ENCODE measurements at places on chromosomes 7 and 10.

GRCh38 chr10:97584060-97584797 is at the start of gene HOGA1:
Gene HOGA1, plus strand, starts transcription at chr10:97584389. Its CDS starts 315 bp downstream, at chr10:97584704.
- DNase-seq = no peak

DNA sequence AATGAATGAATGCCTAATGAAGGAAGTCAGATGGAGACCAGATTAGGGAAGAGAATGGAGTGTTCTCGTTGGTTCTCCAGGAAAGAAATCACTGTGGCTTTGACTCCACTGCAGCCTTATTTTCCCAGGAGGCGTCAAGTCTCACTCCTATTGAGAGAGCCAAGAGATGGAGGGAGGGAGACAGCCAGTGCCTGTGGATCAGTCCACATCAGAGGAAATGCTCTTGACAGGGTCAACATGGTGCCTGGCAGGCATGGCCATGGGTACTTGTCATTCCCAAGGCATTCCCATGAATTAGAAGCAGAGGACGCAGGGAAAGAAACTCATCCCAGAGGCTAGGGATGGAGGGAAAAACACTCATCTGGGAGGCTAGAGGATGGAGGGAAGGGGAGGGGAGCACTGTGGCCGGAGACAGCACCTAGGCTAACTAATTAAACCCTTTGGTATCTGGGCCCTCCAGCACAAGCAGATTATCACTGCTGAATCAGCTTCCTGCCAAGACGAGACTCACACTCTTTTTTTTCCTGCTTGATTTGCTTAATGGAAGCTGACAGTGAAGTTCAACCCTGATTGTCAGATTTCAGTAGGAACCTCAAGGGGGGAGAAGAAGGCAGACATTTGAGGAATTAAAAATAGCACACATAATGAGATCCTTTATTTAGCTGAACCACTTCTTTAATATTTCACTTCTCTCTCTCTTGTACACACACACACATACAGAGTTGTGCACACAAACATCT is 1233.2 kb upstream of the AUTS2 start:
- DNase-seq = no peak

- DNase-seq = no peak
Observed at GRCh38 chr10:97204826-97205679, 19.3 kb upstream of the SLIT1 start.

DNA sequence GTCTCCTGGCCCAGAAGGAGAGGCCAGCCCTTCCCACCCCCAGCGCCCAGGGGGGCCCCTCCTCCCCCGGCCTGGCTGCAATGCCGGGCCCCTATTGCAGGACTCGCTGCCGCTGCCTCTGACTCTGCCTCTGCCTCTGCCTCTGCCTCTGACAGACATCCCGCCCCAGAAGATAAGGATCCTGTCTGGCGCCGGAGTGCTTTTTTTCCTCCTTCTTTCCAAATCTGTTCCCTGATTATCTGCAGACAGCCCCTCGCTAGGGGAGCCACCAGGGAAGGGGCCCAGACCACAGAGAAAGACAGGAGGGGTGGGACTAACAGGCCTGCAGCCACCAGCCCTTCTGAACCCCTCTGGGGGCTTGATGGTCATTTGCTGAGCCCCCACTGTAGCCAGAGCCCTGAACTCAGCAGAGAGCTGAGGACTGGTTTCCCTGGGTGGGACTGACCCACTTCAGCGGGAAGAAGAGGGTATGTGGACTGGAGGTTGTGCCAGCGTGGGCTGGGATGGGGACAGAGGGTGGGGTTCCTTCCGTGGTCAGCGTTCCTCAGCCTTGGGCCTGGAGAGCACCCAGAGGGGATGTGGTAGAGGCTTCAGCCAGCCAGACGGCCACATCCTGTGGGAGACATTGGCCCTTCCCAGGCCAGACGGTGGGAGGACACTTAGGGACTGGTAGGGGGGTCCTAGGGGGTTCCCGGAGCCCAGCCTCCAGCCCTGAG is 22.8 kb downstream of the UNC5B start:
- DNase-seq = no peak

DNA sequence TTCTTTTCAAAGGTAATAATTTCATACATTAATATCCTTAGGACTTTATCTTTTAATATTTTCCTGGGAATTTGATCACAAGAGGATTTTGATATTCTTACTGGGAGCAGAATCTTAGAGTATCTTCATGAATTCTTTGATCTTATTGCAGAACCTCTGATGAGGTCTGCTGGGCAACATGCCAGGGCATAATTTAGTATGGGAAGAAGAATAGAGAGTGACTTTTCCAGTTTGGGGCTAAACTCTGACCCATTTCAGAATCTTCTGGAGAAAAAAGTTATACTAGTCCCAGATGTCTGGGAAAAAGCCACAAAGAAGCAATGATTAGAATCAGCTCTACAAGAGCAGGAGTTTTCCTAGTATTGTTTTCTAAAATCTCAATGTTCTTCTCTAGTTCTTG is 28.0 kb upstream of the RSU1 start:
- no peak for DNase-seq

- no peak for DNase-seq
Observed at GRCh38 chr7:142438923-142439515, 181.2 kb upstream of the PRSS58 start.

DNA sequence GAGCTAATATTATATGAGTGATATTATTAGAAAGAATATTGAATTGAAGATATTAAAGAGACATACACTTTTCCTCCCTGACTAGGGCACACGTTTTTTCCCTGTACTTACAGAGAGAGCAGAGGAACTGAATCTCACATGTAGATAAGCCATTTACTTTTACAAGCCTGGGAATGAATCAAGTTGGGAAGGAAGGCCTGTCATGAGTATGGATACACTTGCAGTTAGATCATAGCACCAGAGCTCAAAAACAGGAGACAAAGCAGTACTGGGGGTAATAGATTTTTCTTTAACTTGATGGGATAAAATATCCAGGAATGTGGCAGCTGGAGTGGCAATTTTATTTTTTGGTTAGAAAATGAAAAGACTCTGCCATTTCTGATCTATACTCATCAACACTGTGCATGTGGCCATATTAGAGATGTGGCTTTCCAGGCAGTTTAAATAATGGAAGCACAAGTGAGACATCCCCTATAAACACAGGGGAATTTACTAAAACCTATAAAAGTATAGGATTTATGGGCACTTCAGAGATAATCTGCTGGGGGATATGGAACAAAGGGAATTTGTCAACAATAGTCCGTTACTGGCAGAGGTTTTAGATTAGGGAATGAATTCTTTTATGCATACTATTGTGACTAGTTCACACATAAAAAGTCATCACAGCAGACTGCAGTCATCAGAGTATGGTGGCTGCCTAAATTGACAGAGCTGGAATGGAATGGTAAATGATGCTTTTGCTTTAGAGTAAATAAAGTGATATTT is 657.7 kb upstream of the MBL2 start:
- no peak for DNase-seq

DNA sequence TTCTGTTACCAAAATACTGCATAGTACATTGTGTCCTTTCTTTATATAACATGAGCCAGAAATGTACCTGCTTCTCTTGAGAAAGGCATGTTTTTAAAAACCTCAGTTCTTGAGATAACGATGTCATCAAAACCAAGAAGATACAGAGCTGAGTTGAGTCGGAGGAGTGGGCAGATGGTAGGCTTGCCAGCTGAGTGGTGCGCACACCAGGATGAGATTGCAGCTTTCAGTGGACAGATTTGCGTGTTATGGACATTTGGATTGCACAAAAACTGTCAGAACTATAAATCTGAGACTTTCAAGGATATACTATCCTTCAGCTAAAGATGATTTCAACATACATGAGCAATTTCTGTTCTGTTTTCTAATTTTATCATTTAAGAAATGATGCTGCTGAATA is 25.0 kb downstream of the PRKAR2B start:
- DNase-seq = no peak

- DNase-seq = no peak
Observed at GRCh38 chr7:65980478-65981250, 1.3 kb downstream of the GUSB start.

- DNase-seq = no peak
Observed at GRCh38 chr10:76939933-76940468, 697.6 kb downstream of the KCNMA1 start.

- DNase-seq = no peak
Observed at GRCh38 chr10:97050205-97050745, 135.5 kb downstream of the SLIT1 start.

GRCh38 chr7:134854816-134855215 is 75.4 kb downstream of the CALD1 start:
- DNase-seq = no peak

DNA sequence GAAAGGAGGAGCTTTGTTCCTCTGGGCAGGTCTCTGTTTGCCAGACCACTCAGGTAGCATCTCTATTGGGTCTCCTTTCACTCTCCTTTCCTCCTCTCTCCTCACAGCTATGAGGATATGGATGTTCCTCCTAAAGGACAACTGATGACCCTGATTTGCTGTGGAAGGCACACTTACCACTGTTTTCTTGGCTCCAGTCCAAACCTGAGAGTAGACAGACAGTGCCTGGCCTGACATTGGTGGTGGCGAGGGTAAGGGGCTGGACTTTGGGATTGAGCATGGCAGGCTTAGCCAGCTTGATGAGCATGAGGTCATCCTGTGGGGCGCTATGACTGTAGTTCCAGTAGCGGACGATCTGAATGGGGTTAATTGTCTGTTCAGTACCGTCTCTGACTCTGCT is 3.6 kb downstream of the PRSS37 start:
- DNase-seq = no peak

DNA sequence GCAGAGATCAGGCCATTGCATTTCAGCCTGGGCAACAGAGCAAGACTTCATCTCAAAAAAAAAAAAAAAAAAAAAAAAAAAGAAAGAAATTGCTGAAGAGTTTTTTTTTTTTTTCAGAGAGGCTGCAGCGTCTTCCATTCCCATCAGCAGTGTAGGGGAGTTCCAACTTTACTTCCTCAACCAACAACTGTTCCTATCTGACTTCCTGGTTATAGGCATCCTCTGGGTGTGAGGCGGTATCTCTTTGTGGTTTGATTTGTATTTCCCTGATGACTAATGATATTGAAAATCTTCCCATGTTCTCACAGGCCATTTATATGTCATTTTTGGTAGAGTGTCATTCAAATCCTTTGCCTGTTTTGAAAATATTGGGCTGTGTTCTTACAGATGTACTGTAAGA is 40.2 kb downstream of the PRTFDC1 start:
- no peak for DNase-seq

- no peak for DNase-seq
Observed at GRCh38 chr10:17473228-17473950, 19.0 kb upstream of the ST8SIA6 start.

DNA sequence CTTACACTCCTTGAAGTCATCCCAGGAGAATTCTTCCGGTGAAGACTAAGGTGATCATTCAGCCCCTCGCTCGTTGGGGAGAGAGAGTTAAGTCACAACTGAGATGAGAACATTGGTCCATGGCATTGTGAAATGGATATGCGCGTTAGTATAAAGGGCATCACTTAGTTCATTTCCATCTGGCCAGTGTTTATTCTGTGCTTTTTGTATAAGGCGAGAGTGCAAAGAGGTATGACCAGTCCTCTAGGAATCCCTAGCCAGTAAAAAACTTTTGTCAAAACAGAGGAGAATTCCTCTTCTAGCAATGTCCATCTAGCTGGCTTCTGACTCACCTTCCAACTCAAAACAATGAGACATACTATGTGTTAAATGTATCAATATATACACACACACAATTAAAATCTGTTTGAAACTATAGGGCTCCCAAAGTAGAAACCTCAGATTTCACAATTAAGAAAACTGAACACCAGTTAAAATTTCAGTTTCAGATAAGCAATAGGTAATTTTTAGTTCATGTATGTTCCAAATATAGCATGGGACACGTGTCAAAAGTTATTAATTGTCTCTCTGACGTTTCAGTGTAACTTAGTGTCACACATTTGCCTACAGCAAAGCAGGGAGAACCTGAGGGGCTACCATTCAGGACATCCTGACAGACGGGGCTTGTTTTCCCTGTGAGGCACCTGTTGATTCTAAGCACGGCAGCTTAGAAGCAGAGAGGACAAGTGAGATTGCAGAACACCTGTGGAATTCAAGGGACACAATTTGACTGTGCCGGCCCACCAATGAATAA is 158.9 kb downstream of the KLF6 start:
- DNase-seq = no peak

GRCh38 chr10:69222157-69223027 is 2.3 kb downstream of the HKDC1 start:
- DNase-seq = peak; percentile 23

DNA sequence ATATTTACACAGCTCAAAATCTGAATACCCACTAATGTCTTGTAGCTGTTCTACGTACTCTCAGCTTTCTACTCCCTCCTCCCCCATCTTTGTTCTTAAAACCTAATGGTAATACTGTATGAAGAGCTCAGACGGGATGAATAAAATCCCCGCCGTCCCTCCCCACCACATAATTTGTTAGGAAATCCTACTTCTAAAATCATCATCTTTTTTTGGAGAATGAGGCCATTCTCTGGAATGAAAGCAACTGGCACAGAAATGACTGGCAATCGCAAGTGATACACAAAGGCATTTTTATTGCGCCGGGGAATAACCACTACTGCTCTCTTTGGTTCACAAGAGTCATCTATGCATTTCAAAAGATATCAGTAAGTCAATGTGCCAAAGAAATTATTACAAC is 27.3 kb downstream of the SLC35B4 start:
- no peak for DNase-seq

- no peak for DNase-seq
Observed at GRCh38 chr10:124675261-124675660, 68.9 kb downstream of the FAM53B start.

DNA sequence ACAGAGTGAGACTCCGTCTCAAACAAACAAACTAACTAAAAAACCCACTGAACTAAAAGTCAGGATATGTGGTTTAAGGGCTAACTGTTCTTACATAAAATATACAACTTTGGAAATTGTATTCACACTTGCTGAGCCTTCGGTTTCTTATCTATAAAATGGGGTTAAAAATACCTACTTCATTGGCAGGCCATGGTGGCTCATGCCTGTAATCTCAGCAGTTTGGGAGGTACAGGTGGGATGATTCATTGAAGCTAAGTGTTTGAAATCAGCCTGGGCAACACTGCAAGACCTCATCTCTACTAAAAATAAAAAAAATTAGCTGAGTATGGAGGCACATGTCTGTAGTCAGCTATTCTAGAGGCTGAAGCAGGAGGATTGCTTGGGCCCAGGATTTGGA is 115.4 kb upstream of the KLF6 start:
- no peak for DNase-seq

- DNase-seq = no peak
Observed at GRCh38 chr7:66187905-66188304, 17.2 kb upstream of the TPST1 start.

All from stimulated activated CD4-positive, alpha-beta T cell treated with anti-CD3 and anti-CD28 coated beads, TNF-alpha, amount 100 ng/mL, for 4 hours (primary cell).